ENCODE measurements at places on chromosomes 7 and 10.
A peak's percentile ranks its signal among the peaks of the same experiment; 100 is the strongest.

- DNase-seq: no peak
Observed at GRCh38 chr7:88254721-88255424, 35.0 kb upstream of the SRI start.

DNA sequence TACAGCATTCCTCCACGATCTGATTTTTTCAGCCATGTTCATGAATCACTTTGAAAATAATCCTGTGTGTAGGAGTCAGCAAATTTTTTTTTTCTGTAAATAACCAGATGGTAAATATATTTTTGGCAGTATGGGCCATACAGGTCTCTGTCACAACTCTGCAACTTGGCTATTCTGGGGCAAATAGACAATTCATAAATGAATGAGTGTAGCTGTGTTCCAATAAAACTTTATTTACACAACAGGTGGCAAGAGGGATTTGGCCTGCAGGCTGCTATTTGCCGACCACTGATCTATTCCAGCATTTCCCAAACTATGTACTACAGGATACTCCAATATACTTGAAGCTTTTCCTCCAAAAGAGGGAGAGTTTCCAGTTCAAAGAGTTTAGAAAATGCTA, 78.7 kb upstream of the SVIL start:
- DNase-seq: no peak

GRCh38 chr10:23253780-23254179, 61.7 kb downstream of the PTF1A start:
- no peak for DNase-seq

- no peak for DNase-seq
Observed at GRCh38 chr7:151140826-151141225, 26.7 kb downstream of the GBX1 start.

DNA sequence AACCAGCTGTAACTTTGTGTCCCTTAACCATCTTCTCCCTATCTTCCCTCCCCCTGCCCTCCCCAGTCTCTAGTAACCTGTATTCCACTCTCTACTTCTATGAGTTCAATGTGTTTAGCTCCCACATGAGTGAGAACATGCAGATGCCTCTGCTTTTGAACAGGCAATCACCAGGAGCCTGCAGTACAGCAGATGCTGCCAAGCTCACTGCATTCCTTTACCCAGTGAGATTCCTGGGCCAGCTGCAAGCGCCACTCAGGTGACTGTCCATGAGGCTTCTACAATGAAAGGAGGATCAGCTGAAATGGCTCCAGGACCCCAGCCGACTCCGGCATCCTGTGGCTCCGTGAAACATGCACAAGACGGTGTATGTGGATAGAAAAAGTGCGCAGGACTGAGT, 15.7 kb downstream of the GRID1 start:
- DNase-seq: no peak

DNA sequence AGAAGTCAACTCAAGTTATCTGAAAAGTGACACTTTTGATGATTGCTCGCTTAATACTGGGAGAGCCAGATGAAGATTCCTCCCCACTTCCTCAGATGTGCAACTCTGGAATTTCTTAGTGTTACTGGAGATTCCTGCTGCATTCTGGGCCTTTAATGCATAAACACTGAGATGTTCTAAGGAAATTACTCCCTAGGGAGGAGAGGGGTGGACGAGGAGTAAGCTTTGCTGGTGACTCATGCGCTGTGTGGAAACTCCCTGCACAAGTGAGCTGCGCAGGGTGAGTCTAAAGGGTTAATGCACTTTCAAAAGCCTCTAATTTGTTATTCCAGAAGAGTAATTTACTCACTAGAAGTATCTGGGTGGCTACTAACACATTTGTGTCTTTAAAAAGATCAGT, 46.3 kb downstream of the EGFR start:
- DNase-seq: no peak

GRCh38 chr7:85097844-85098243, 89.0 kb downstream of the SEMA3D start:
- DNase-seq: no peak

GRCh38 chr10:44206127-44206818, 178.6 kb downstream of the CXCL12 start:
- DNase-seq: no peak

- no peak for DNase-seq
Observed at GRCh38 chr7:47570649-47571050, 11.3 kb downstream of the TNS3 start.

GRCh38 chr7:24052572-24053260, 231.3 kb upstream of the NPY start:
- no peak for DNase-seq

- DNase-seq: no peak
Observed at GRCh38 chr10:69856601-69857166, 55.0 kb downstream of the COL13A1 start.

DNA sequence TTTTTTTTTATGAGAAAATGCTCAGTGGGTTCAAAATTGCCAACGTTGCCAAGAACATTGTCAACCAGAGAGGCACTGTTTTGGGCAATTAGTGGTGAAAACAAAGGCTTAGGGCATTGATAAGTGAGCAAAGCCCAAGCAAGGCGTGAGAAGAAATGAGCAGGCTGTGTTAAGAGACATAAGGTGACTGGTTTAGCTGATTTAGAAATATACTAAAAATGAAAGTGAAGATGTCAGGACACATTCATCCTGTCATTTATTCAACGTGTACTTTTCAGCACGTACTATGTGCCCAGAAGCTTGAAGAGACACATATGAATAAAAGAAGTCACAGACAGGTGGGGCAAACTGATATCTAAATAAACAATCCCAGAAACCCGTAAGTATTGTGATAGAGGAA, 31.8 kb downstream of the AOAH start:
- DNase-seq: no peak

DNA sequence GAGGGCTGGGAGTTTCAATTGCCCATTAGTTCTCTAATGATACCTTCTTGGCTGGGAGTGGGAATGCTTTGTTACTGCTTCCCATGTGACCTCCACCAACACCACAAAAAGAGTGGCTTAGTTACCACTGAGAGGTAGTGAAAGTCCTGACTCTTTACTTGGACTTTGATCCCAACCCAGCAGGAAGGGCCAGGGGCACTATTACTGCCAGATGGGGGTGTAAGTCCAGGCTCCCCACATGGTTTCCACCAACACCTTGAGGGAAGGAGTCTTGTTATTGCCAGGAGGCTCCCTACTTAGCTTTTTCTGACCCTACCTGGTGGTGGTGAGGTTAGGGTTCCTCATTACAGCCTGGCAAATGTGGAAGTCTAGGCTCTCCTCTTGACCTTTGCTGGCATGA, 11.4 kb downstream of the GGCT start:
- no peak for DNase-seq

GRCh38 chr7:76327610-76328009, 25.1 kb downstream of the HSPB1 start:
- no peak for DNase-seq

DNA sequence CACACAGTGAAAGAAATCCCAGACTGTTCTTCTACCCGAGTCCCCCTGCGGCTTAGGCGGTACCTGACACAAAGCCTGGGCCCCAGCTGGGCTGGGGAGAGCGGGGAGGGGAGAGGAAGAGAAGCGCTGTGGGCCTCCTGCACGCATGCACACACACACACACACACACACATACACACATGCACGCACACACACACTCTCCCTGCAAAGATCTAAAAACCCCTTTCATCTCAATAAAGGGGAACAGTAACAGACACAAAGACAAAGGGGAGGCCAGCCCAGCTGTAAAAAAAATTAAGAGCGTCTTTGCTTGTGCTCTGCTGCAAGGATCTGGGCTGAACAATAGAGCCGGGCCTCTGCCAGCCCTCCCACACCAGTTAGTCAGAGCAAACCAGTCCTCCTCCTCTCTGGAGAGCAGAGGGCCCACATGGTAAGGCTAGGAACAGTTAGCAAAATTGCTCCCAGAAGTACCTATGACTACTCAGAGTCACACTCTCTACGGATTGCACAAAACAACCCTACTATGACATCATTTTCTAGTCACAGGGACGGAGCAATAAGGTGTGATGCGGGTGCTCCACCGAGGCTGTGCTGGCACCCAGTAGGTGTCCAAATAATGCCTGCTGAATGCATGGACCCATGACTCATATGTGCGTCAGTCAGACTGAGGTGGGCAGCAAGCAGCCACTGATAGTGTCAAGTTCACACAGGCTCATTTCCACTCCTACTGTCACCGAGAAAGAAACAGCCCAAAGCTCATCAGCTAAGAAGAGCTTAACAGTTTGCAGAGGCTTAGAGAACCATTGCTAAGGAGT, 9.2 kb downstream of the ITPRIP start:
- DNase-seq: peak; percentile 75

GRCh38 chr7:91169830-91170191, 94.4 kb upstream of the FZD1 start:
- no peak for DNase-seq

DNA sequence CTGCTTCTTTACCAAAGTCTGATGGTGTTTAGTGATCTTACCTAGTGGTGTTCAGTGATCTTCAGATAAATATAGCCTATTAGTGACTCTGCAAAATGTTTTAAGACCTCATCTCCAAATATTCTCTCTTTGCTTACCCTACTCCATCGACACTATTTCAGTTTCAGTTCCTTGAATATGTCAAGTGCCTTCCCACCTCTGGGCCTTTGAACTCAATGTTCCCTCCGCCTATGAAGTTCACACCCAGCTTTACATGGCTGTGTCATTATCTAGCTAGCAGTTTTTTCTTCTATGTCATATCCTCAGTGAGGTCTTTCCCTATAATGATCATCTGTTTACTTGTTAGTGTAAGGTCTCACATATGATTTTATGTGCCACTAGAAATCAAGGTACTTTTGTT, 322.6 kb downstream of the DGKB start:
- no peak for DNase-seq

- DNase-seq: no peak
Observed at GRCh38 chr7:116337800-116338199, 127.5 kb downstream of the TES start.

DNA sequence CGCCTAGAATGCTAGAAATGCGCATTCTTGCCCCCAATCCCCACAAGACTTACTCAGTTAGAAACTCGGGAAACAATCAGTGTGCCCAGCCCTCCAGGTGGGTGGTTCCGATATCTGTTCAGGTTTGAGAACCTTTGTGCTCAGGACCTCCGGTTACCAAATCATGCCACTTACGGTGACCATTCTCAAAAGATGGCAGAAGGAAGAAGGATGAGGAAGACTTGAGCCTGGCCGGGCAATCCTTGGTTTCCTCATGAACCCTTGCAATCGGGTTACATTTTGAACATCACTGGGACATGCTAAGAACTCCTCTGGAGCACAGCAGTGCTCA, 52.1 kb downstream of the RBM17 start:
- no peak for DNase-seq

GRCh38 chr7:2913760-2914387, 69.8 kb upstream of the GNA12 start:
- DNase-seq: no peak
